T-helper 1 cell (primary cell): ENCODE measurements at places on chromosomes 2 and 18.

- DNase-seq, result no peak
These were observed 61.6 kb upstream of the CD302 start for GRCh38 chr2:159859583-159859982.

- DNase-seq, result no peak
These were observed 15.0 kb upstream of the SERPINB3 start for GRCh38 chr18:63676526-63677323.

DNA sequence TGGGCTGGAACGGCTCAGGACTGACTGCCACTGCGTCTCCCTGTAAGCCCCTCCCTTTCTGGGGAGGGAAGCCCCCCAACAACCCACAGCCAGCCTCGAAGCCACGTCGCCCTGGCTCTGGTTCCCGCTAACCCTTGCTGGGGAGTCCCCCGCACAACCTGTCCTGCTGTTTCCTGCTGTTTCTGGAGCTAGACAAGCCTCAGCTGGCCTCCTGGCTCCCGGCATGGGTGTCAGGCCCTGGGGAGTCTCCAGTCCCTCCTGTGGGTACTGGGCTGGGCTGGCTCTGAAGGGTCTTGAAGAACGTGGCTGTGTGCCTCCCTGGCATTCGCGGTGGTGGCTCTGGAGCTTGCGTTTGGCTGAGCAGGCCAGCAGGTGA is 20.9 kb downstream of the NFATC1 start:
- DNase-seq, result no peak

GRCh38 chr18:35049111-35050027 is 8.2 kb downstream of the MAPRE2 start:
- DNase-seq, result no peak

DNA sequence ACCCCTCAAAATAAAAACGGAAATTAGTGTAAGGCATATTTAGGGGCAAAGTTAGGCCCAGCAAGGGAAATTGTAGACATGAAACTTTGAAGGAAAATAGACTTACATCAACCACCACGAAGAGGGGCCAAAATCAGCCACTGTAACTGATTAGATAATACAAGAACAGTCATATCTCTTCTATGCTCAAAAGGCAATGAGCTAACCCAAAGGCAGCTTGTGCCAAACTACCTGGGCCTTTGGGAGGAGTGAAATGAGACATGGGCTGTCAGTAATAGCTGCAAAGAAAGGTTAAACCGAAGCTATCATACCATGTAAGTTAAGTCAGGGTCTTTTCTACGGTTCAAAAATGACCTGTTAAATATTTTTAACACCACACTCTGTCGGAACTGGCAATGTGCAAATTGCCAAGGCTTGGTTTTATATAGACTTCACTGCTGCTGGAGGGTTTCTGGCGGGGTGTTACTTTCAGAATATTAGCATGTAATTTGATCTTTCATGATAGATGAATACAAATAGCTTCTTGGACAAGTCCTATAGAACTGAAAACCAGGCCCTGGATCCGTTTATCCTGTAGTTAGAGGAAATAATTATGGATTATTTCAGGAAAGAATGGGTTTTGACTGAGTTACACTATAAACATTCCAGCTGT is 69.6 kb downstream of the ACVR1 start:
- no peak for DNase-seq

GRCh38 chr2:168910330-168910729 is 9.2 kb downstream of the G6PC2 start:
- no peak for DNase-seq

DNA sequence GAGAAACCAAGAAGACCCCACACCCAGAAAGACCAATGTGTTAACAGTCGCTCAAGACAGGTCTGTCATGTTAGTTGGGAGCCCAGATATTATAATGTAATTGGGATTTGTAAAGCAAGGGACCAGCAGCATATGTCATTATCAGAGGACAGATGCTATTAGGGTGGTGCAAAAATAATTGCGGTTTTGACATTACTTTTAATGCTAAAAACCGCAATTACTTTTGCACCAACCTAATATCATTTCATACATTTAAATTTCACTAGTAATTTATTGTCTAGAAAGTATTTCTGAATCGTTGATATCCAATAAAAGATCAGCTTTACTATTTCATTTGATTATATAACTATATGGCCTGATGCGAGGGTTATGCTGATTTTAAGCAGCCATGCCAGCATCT is 131.2 kb downstream of the TTN start:
- no peak for DNase-seq

DNA sequence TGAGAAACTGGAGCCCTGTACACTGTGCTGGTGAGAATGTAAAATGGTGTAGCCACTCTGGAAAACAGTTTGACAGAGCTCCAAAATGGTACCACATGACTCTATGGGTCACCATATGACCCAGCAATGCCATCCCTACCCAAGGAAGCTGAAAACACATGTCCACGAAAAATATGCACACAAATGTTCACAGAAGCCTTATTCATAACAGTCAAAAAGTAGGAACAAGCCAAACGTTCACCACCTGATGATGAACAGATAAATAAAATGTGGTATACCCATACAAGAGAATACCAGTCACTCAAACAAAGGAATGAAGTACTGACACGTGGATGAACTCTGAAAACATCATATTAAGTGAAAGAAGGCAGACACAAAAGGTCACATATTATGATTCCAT is 4.6 kb downstream of the AFG3L2 start:
- DNase-seq, result no peak

- no peak for DNase-seq
These were observed 230.2 kb downstream of the ATAD2B start for GRCh38 chr2:23696752-23697045.

DNA sequence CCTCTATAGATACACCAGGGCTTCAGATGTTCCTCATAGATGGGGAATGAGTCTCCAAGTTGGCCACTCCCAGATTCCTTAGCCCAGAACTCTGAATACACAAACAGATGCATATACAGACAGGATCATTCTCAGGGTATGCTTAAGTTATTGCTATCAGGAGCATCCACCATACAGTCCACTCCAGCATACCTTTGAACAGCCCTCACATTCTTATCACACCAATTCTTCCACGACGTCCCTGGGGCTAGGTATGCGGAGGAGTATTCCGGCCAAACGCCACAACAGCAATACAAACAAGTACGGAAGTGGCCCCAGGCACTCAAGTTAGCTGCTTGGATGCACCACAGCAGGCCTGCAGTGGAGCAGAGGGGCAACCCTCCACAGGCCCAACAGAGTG is 312.5 kb upstream of the CHAC2 start:
- DNase-seq, result no peak

- no peak for DNase-seq
These were observed 16.5 kb upstream of the ME2 start for GRCh38 chr18:50862401-50862800.

DNA sequence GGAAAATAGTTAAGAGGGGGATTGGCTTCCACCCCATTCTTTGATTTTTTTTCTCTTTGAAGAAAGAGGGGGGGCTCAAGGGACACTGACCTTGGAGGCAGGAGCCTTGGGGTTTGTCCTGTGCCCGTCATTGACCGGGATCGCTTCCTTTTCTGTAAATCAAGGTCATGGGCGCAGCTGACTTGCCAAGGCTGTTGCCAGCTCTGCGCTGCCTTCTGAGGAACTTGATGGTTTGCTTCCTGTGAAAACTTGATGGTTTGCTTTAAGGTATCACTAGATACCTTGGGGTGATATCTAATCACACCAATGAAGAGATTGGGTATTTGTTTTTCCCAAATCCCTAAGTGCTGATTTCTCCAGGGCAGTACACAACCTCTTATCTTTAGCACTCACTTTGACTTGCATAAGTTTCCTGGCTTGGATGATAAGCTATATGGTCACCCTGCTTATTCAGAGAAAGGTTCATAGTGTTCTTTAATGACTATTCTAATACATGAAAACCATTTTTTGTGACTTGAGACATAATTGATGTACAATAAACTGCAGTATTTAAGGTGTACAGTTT is 56.0 kb downstream of the DGKD start:
- DNase-seq, result no peak

GRCh38 chr18:23710946-23711345 is 21.7 kb downstream of the LAMA3 start:
- DNase-seq, result no peak

GRCh38 chr18:10317864-10318690 is 136.4 kb upstream of the APCDD1 start:
- DNase-seq, result no peak

DNA sequence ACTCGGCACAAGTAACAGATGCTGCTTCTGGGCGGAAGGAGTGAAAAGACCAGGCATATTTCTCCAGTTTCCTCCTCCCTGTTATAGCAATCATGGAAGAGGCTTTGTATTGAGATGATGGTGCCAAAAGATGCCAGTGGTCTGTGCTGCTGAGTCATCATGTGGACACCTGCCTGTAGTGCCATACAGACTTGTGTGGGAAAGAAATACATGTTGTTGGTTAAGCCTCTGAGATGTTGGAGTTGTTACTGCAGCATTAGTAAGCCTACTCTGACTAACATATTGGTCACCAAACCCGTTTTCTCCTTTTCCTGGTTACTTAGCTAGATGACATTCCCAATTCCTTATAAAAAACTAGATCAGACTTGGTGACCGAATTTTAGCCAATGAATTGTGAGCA is 356.9 kb downstream of the ZNF521 start:
- no peak for DNase-seq

DNA sequence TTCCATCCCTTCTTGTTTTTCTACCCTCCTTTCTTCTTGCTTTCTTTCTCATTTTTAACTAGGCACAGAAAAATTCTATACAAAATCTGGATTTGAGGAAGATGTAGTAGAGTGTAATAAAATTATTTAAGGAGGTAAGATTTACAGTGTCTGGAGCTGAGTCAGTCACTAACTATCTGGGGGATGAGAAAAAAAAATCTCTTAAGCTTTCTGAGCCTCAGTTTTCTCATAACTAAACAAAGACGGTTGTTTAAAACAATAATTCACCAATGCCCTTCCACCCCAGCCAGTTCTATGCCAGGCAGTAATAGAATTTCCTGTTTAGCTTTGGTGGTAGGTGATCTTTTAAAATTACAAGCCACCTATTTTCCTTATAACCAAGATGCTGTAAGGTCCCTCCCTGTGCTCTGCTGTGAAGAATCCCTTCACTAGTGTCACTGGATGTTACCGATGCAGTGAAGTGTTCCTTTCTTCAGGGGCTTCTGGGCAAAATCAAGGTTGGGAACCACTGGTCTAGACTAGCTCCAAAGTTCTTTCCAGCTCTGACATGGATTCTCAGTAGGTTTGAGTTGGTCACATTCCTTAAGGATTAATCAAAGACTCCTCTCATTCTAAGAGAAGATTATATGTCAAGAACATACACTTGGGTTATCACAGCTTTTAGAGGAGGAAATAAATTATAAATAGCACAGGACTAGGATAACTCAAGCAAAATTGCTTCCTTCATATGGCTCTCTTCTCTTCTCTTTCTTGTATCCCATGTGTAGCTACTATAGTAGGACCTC is 289.0 kb downstream of the CDH2 start:
- no peak for DNase-seq

DNA sequence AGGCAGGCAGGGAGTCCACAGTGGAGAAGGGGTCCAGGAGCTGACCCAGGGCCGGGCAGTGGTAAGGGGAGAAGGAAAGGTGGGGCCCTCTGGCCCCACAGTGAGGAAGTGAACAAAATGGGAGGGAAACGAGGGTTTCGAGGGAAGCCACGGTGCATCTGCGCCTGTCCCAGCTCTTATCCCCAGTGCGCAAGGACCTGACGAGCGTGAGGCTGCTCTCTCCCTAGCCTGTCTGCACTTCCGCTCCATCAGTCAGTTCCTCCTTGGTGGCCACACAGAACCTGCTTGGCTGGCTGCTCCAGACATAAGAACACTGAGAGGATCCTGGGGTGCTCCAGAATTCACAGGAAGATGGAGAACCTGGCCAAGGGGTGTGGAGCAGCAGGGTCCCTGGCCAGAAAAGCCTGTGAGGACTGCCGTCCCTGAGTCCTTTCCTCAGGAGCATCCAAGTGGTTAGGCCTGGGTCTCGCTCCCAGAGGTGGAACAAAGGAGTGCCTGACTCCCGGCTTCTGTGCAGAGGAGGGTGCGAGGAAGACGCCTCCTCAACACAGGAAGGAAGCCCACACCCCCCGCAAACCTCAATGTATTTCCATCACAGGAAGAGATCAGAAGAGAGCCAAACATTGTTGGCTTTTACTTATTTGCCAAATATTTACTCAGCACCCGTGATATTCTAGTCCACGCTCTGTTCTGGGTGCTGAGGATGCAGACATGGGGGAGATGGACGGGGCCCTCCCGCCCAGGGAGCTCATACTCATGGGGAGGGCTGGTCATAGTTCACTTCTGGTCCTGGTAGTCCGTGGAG is 43.7 kb upstream of the SEMA4C start:
- peak; percentile 75 for DNase-seq

GRCh38 chr2:101476605-101477208 is 1.8 kb upstream of the RFX8 start:
- no peak for DNase-seq

- no peak for DNase-seq
These were observed 141.6 kb downstream of the UBE2E3 start for GRCh38 chr2:181121996-181122395.

GRCh38 chr2:71695235-71696120 is 242.1 kb downstream of the DYSF start:
- no peak for DNase-seq

- no peak for DNase-seq
These were observed 25.3 kb downstream of the FEZ2 start for GRCh38 chr2:36572719-36573059.

DNA sequence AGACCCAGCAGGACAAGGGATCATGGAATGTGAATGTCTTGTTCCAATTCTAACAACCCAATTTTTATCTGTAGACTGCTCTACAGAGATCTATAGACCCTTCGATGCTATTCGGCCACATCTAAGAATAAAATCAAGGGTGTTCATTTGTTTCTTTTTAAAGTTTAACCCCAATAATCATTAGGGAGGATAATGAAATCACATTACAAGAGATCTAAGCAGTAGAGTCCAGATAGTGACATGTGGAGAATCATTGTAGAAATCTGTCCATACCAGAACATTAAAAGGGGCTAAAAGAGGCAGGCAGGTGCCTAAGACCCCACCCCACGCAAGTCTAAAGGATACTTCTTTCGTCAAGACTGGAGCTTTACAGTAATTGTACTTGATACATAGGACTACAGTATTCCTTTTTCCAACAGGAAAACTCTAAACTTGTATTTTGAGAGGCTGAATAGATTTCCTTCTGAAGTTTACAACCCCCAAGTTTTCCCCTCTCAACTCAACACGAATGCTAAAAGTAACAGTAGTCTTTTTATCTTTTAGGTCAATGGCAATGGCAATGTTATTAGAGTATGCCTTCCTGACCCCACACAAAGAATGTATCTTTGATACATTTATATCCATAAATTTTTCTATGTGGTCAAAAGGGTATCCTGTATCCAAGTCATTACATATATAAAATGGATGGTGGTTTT is 183.7 kb downstream of the TCF4 start:
- DNase-seq, result no peak

- DNase-seq, result no peak
These were observed 1.1 kb downstream of the PRKRA start for GRCh38 chr2:178449700-178450523.

DNA sequence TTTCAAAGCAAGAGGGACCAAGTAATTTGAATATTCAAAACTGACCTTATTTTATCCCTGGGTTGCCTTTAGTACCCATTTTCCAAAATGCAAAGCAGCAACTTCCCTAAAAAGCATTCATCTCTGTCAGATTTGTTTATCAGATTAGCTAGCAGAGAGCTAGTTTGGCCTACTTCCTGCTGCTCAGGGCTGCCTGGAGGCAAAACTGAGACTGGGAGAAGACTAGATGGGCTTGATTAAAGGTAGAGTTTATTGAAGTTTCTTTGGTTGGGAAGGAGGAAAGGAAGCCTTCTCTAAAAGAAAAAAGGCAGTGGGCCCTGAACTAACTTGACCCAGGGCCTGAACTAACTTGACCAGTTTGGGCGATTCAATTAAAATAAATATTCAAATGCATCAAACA is 426.1 kb upstream of the FAM98A start:
- no peak for DNase-seq

- no peak for DNase-seq
These were observed 9.1 kb downstream of the CAB39 start for GRCh38 chr2:230721712-230722111.
